AG08395 (cell line): ENCODE measurements at places on chromosomes 7 and 10.

GRCh38 chr7:156640949-156641485, 443 bp downstream of the RNF32 start:
- DNase-seq = no peak

GRCh38 chr10:96840841-96841518, 8.9 kb downstream of the LCOR start:
- DNase-seq = no peak

DNA sequence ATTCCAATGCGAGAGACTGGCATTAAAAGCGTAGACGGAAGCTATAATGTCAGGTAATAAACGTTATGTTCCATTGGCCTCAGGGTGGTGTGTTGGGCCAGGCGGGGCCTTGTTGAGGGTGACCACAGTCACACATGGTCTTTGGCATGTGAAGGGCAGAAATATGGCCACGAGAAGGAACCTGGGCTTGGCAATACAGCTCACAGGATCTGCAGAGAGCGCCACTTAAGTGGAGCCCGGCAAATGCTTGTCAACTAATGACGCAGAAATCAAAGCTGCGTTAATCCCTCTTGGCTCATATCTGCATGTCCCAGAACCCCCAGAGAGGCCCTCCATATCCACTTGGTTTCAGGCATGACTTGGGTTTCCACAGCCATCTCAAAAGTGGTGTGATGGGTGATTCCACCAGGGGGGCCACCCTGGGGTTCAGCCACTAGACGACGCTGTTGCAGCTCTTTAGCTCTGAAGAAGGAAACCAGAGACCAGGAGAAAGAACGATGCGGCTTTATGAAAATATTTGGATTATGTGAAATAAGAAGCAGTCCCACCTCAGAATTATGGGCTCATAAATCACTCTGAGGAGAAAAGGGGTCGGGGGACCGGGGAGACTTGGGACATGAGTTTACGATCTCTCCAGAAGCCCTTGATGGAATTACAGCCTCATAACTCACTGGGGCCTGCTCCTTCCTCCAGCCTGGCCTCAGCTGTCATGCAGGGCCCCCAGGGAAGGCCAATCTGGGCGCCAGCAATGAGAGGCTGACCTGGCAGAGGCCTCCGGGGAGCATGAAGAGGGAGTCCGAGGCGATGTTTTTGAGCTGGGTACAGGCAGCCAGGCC, 462.5 kb downstream of the PLXNA4 start:
- no peak for DNase-seq

DNA sequence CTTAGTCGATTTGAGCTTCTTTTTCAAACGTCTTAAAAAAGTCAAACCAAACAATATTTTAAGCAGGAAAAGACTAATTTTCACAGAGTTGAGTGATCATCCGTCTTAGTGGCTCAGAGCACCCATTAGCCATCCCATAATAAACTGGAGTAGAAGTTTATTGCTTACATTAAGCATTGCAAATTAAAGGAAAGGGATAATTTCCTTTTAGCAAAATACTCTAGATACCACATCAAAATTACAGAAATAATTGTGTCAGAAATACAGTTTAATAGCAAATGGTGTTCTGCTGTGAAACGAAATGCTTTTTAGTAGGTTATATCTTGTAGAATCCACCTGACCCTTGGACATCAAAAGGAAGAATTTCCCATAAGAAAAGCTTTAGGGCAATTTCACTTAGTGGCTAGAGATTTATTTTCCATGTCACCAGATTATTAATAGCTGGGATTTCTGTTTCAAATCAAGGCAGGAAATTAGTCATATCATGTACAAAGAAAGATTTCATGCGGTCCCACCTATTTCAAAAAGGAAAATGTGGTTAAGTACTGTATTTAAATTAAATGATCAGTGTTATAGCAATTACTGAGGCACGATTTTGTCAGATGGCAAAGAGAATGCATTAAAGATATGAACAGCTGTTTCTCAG, 96.2 kb downstream of the NPTX2 start:
- DNase-seq = no peak

DNA sequence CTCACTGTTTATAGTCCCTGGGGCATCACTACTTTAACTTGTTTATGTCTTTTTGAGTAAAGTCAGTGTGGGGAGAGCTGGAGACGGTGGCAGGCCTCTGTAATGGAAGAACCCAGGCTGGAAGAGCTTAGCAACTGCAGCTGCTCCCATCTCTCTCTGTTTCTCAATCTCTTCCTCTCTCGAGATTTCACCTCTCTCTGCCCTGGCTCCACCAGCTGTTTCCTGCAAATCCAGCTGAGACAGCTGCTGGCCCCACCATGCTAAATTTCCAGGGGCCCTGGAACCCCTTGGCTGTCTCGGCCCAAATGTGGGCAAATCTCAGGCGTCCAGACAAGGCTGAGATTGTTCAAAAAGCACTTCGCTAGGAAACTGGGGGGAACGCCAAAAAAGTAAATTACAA, 25.8 kb upstream of the SLF2 start:
- no peak for DNase-seq
